ENCODE measurements at places on chromosomes 13 and 19.

- no peak for DNase-seq
These were observed 5.3 kb downstream of the SHD start for GRCh38 chr19:4284176-4284958.

DNA sequence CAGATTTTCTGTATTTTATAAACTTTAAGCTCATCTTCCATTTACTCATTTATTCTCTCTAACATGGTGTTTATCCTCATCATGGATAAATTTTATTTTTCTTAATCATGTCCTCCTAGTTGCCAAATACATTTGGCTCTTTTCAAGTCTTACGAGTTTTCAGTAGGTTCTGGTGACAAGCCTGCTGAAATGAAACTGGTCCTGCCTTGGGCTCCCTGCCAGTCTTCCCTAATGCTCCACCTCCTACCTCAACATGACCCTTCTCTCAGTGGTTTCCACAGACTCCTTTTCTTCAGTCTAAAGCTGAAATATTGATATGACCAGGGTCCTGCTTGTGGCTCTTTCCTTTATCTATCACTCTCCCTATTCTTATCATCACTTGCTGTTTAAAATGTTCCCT is 81.2 kb downstream of the TRPC4 start:
- no peak for DNase-seq

GRCh38 chr13:26538363-26539317 is 18.8 kb upstream of the WASF3 start:
- DNase-seq, result no peak

DNA sequence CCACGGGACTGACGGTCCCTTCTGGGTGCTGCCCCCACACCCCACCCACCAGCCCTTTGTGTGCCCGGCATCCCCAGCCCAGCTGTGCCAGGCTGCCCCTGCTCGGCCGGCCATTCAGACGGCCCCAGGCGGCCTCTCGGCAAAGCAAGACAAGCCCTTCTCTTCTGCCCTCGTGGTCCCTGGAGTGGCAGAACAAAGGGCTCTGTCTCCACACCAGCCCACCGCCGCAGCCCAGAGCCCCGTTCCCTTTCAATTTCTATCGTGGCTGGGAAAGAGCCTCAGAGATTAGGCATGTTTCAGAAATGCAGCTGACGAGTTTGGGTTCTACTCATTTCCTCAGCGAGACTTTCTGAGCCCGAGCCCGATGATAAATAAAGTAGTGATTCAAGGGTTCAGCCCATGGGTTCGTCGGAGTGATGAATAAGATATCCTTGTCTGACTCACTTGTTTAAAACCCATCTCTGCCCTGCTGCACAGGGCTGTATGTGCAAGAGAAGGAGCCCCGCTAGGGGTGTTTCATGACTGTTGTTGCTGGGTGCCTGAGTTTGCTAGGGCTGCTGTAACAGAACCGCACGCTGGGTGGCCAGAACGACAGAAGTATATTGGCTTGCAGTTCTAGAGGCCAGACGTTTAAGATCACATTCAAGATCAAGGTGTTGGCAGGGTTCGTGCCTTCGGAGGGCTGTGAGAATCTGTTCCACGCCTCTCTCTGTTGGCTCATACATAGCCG is 4.3 kb downstream of the MYO9B start:
- peak; percentile 58 for DNase-seq

DNA sequence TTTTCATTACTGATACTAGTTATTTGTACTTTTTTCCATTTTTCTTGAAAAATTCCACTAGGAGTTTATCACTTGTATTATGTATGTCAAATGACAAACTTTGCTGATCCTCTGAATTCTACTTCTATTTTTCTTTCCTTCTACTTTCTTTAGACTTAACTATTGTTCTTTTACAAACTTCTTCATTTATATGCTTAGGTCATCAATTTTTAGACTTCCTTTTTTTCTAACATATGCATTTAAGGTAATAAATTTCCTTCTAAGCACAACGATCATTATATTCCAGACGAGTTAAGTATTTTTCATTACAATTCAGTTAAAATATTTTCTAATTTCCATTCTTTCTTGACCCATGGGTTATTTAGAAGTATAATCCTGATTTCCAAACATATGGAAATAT is 240.8 kb downstream of the NHLRC3 start:
- no peak for DNase-seq

GRCh38 chr13:28582892-28583240 is 76.1 kb upstream of the POMP start:
- no peak for DNase-seq
